ENCODE measurements at places on chromosomes 7 and 10.

GRCh38 chr7:4883372-4884144 lies at the start of gene RADIL:
RADIL (minus strand) TSS chr7:4883716; CDS start chr7:4878139, 5,577 bp downstream.
- peak; percentile 92 for DNase-seq

- no peak for DNase-seq
These were observed 26.1 kb downstream of the ENKUR start for GRCh38 chr10:24989867-24990266.

- peak; percentile 71 for DNase-seq
These were observed 96.1 kb downstream of the SH3PXD2A start for GRCh38 chr10:103759100-103759781.

DNA sequence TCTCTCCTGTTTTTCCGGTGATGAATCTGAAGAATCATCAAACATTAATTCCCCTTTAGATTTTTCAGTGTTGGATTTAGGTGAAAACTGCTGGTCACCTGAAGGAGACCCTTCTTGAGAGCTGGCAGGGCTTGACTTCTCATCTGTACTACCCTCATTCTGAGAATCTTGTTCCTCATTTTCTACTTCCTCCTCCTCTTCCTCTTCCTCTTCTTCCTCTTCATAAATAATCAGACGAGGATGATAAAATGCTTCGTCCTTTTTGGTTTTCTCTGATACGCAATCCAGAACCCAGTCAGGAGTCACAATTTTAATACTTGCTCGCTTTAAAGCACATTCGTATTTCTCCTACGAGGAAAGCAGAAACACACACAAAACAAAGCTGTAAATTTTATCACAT lies 26.9 kb downstream of the PAXIP1 start:
- no peak for DNase-seq

GRCh38 chr10:8321990-8322389 lies 267.5 kb downstream of the GATA3 start:
- no peak for DNase-seq

DNA sequence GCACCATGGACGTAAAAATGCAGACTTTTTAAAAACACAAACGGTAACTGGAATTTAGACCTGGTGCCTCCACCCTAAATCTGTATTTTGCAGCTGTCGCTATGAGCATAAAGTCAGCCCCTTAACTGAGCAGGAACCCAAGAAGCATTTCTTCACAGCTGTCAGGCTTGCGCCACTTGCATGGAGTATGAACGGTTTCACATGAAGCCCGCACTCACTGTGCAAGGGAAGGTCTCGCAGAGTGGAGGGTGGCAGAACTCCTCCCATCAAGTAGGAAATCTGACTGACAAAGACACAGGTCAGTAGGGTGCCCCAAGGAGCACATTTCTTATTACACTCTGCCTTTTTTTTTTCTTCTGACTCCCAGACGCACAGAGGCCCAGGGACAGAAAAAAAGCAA lies 58.5 kb downstream of the ELMO1 start:
- DNase-seq: no peak

DNA sequence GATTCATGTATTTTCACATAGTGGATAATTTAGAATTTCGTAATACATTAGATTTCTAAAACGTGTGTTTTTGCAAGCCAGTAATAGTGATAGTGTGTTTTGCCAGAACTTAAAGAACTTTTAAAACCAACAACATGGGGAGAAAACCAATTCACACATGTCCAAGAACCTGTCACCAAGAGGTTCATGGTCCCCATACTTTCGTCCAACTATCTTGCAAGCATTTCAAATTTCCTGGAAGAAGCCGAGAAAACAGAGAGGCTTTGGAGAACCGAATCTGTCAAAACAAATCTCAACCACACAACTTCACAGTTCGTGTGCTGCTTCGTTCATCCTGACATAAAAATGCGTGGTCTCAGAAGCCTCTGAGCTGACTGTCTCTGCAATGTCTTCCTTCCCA lies 31.9 kb downstream of the GFRA1 start:
- no peak for DNase-seq

- no peak for DNase-seq
These were observed 6.2 kb downstream of the AGK start for GRCh38 chr7:141557360-141557759.

All from midbrain (tissue), 1 donor.